ENCODE measurements at places on chromosomes 1 and 21.

DNA sequence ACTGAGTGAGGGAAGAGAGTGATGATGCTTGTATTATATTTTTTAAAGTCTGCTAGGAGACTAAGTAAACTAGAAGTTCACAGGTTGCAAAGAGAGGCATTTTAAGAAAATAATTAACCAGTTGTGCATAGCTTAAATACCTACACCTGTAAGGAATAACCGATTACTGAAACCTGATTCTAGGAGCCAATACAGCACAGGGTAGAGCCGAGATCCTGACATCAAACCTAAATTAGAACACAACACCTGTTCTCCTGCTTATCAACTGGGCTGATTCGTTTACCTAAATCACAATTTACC is 54.8 kb downstream of the EPRS1 start:
- DNase-seq = no peak

DNA sequence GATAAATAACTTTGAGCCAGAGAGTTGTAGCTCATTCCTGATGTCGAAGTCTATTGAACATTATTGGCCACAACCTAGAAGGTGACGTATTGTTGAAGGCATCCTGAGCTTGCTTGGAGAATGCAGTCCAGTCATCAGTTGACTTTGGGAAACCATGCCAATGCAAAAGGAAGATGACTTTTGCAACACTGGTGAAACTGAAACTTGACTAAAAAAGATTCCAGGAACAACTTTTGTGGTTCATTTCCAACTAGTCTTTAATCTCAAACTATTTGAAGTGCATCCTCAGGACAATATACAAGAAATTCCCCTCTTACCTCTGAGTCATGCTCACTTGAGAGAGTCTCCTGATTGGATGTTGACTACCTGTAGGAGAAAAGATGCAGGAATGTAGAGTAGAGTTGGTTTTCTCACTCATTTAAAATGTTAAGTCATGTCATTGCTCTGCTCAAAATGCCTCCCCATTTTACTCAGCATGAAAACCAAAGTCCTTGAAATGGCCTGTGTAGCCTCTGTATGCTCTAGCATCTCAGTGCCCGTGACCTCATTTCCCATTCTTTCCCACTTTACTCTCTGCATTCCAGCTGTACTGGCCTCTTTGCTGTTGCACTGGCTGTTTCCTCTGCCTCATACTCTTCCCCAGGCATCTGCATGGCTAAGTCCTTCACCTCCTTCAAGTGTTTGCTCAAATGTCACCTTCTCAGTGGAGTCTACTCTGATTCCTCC is 24.4 kb upstream of the LEPR start:
- DNase-seq = no peak

DNA sequence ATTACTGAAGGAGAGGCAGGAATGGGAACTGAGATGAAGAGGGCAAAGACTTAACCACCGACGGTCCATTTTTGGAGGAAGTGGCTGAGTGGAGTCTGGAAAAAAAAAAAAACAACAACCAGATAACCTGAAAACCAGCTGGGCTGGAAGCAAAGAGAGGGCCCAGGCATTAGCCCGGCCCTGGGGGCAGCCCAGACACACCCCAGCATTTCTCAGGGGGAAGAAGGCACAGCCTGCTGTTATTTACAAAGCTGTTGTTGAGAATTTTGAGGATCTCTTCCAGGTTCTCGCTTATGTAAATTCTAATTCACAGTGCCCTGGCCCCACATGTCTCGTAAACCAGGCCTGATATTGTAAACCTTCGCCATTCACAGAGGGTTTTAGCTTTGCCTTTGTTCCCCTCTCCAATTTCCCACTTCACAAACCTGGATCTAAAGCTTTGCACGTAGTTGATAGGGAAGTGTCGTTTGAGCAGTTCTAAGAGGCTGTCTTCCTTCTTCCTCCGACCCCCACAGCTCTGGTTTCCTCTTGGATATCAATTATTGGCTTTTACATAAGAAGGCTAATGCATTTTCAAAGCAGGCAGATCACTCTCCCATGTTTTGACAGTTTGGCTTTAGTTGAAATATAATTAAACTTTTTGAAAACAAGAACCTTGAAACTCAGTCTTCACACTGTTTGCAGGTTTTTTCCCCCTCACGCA is 161.8 kb upstream of the IRF2BP2 start:
- no peak for DNase-seq

- DNase-seq = no peak
Measured at GRCh38 chr1:24951810-24952412, 21.8 kb upstream of the RUNX3 start.

DNA sequence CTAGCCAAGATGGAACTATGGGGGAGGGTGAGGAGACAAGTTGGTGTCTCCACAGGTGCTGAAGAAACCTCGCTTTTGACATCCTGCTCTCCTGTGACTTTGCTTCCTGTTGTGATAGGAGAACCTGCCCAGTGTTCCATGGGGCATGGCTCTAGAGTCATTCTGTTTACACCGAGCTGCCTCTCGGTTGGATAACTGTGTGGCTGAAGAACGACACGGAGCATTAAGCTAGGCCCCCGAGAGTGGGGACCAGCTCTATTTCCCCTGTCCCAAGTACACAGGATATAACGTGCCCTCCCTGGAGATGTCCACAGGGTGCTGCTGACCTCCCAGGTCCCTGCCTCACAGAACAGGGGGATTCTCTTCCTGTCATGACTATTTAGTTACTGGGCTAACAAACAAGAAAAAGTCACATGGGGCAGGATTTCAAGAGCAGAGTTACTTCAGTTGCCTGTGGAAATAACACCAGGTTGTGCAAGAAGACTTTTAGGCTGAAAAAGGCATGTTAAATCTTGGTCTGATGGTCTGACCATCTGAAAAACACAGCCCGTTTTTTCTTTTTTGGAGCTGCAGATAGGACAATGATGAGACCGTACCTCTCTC is 29.4 kb upstream of the PPP2R5A start:
- no peak for DNase-seq

DNA sequence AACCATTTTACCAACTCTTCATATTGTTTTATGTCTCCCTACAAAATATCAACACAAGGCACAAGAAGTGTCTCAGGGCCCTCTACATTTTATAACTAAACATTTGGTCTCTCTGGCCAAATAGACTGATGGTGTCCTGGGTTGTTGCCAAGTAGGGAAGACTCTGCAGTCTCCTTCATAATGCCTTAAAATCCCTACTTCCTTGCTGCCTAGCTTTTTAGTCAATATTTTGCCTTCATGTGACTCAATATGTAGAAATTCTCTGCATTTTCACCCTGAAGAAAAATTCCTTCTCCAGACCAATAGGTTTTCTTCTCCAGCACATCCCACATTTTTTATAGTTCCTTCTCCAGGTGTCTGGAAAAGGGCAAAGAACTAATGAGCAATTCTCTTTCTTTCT is 72.6 kb upstream of the IPO9 start:
- DNase-seq = no peak

DNA sequence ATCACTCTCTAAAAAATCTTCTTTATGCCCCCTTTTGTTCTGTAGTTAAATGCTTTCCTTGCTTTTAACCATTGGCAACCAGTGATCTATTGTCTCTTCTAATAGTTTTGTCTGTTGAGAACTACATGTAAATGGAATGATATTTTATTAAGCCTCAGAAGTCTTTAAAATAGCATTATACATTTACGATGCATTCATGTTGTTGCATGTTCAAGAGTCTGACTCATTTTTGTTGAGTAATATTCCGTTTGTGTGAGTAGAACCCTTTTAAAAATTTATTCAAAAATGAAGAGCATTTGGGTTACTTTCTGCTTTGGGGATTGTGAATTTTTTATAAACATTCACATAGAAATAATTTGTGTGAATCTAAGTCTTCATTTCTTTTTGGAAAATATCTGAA is 1352.9 kb downstream of the NCAM2 start:
- DNase-seq = no peak

DNA sequence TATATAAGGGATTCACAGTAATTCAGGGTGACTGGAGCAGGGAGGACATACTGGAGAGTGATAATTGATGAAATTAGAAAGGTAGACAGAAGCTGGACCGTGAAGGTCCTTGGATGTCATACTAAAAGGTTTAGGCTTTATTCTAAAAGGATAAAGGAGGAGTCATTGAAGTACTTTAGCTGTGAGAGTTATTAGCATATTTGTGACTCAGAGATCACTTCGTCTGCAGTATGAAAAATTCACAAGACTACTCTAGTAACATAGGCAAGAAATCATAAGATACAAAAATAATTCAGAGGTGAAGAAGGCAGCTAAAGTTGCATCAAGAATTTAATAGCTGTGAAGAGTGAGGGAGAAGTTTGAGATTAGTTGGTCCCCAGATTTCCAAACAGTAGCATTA is 26.3 kb downstream of the KCNA3 start:
- no peak for DNase-seq

GRCh38 chr1:240803151-240803550 is 191.2 kb upstream of the GREM2 start:
- no peak for DNase-seq

GRCh38 chr1:246788895-246789338 is 64.7 kb downstream of the SCCPDH start:
- no peak for DNase-seq

DNA sequence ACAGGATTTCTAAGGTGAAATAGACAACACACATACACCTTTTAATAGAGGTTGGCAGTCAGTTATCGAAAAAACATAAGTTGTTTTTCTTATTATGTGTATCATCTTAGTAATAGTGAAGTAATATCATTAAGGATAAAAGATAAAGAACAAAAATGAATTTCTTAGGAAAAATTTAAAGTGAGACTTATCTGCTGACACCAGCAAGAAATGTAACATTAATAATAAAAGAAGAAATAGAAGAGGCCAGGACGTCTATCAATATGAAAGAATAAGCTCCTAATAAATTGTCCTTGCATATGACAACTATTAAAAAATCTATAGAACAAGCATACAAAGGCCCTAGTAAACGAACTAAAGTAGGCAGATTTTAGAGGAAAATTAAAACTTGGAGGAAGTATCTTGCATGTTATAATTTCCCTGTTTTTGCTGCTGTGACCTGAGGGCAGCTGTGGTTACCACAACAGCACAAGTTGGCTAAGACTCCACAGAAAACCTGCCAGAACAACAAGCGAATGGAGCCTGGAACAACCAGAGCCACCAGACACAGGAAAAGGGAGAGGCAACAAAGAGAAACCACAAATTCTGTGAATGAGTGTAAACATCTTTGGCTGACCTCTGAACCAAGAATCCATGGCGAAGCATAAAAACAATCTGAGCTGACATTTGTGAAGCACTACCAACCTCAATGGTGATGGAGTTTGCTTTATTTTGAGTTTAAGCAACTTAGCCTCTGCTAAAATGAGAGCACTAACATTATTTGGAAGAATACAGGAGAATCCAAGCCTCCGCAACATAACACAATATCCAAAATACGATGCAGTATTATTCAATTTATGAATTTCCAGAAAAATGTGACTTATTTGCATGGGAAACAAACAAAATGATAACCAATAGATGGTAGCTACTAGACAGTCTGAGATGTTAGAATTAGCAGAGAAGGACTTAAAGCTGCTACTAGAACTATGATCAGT is 207.5 kb downstream of the KCNT2 start:
- DNase-seq = peak; percentile 73

DNA sequence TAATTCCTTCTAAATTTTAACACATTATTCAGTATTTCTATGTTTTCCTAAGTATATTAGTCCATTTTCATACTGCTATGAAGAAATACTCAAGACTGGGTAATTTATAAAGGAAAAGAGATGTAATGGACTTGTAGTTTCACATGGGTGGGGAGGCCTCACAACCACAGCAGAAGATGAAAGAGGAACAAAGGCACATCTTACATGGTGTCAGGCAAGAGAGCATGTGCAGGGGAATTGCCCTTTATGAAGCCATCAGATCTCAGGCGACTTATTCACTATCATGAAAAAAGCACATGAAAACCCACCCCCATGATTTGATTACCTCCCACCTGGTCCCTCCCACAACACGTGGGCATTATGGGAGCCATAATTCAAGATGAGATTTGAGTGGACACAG is 15.6 kb downstream of the GBP5 start:
- no peak for DNase-seq

- DNase-seq = no peak
Measured at GRCh38 chr21:23452384-23453083, 2154.7 kb downstream of the MRPL39 start.

- DNase-seq = no peak
Measured at GRCh38 chr1:234369784-234370183, 3.5 kb upstream of the COA6 start.

DNA sequence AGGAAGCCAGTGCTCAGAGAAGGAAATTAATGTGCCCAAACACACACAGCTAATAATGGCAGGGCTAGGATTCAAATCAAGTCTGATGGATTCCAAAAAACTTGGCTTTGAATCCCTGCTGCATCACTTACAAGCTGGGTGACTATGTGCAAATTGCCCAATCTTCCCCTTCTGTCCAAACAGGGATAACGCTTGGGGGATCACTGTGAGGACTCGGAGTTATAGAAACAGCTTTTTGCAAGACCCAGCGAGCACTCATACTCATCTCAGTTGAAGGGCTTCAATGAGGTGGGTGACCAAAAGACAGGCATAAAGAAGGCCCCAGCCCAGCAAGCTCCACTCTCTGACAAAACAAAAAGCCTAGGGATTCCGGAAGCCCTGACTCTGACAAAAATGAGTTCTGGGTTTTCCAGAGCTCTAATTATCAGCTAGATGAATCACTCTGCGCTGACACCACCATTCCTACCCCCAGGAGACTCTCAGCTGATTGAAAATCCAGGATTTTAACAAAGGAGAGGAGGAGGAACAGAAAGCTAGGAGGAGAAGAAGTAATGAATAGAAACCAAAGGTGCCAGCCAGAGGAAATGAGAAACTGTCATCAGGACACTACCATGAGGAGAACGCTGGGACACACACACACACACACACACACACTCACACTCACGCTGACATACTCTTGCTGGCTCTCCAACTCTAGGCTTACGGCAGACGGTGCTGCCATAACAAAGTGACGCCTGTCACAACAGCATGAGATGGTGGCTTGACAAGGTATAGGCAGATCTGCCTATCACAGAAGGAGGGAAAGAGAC is 1.6 kb upstream of the STK40 start:
- no peak for DNase-seq

- DNase-seq = no peak
Measured at GRCh38 chr1:93692451-93692861, 10.8 kb upstream of the BCAR3 start.

DNA sequence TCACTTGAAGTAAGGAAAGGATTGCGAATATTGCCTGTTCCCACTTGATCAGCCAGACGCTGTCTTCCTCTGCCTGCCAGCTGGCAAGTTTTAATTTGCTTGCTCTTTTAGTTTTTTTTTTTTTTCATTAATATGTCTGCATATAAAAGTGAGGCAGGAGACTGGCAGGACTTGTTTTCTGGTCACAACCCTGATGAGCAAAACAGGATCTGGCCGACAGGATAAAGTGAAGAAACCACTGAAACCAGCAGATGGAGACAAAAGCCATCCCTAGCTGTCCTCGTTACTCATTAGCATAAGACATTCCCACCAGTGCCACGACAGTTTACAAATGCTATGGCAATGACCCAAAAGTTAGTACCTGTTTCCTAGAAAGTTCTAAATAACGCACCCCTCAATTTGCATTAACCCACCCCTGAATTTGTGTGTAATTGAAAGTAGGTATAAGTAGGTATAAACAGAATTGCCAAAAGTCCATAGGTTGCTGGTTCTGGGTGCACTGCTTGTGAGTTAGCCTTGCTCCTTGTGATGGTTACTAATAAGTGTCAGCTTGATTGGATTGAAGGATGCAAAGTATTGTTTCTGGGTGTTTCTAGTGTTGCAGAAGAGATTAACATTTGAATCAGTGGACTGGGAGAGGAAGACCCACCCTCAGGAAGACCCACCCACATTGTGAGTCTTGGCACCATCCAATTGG is 60.8 kb downstream of the ZNF684 start:
- no peak for DNase-seq

- DNase-seq = no peak
Measured at GRCh38 chr1:222047366-222047765, 305.5 kb upstream of the DUSP10 start.

- DNase-seq = no peak
Measured at GRCh38 chr1:65378247-65378946, 42.1 kb upstream of the LEPR start.
